ENCODE measurements at places on chromosomes 4 and X. TPM values are rescaled to one million over a fixed set of nuclear protein-coding genes. Genes with fewer than 3 reads are reported as not detected.

DNA sequence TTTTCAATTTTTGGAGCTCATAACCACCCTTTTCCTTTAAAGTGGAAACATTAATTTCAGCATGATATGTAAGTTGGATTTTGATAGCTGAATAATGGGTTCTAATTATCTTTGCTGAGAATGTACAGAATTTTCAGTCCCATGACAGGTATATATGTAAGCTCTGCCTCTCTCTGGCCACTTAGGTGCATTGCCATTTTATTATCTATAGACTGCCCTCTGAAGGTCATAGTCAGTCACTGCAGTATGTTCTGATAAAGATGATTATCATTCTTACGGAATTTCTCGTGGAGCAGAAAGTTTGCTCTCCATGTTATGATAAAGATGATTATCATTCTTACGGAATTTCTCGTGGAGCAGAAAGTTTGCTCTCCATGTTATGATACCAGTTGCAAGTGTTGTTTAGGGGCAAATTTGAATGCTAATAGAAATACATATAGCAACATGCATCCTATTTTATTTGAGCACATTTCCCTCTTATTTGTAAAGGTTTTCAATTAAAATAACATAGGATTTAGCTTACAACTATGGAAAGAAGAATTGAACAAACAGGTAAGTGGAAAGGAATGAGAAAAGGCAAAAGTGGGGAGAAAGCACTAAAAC is 10.4 kb downstream of the AFP start:
- H3K27me3 ChIP-seq: no peaks in the 10 kb centered on the region
- H3K36me3 ChIP-seq: no peaks in the 10 kb centered on the region
- peak; percentile 69 for DNase-seq
- H3K4me1 ChIP-seq: peaks cover 1% of the 10 kb centered on the region
- no peak overlapping the region for H3K27ac ChIP-seq

- DNase-seq: no peak
- H3K27me3 ChIP-seq: no peaks in the 10 kb centered on the region
- peaks cover 6% of the 10 kb centered on the region for H3K4me1 ChIP-seq
Observed at GRCh38 chr4:101238706-101239105, 108.6 kb downstream of the PPP3CA start.

GRCh38 chr4:87531621-87532020 is 2.4 kb upstream of the SPARCL1 start:
- H3K27me3 ChIP-seq: no peaks in the 10 kb centered on the region
- H3K4me1 ChIP-seq: no peaks in the 10 kb centered on the region
- no peak for DNase-seq
- no peak overlapping the region for H3K4me3 ChIP-seq
- no peaks in the 10 kb centered on the region for H3K36me3 ChIP-seq
- H3K27ac ChIP-seq: no peak overlapping the region

GRCh38 chrX:38930474-38930873 is 129.2 kb downstream of the MID1IP1 start:
- H3K27me3 ChIP-seq: no peaks in the 10 kb centered on the region
- H3K27ac ChIP-seq: no peak overlapping the region

GRCh38 chrX:143378851-143379250 is 138.4 kb downstream of the SPANXN3 start:
- no peaks in the 10 kb centered on the region for H3K27me3 ChIP-seq
- H3K4me3 ChIP-seq: no peak overlapping the region
- no peaks in the 10 kb centered on the region for H3K36me3 ChIP-seq
- H3K27ac ChIP-seq: no peak overlapping the region

TEX13D gene
- not detected for polyA plus RNA-seq

DIPK2B gene
- 8.6 TPM for polyA plus RNA-seq

DNA sequence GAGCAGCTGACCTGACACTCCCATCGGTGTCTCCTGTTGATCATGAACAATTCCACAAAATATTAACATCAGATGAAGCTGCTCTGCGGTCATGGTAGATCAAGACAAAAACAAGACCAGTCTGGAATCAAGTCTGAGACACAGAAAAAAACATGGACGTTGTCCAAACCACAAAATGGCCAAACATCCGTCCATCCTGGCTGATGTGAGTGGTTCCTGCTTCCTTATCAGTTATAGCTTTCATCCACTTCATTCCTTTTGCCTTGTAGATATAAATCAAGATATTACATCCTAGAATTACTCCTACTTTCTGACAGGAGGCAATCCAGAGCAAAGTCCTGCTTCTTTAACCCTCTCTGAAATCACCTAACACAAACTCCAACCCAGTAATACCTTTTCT is 28.8 kb upstream of the PCSK1N start:
- H3K4me1 ChIP-seq: no peaks in the 10 kb centered on the region
- no peak for DNase-seq
- H3K27ac ChIP-seq: no peak overlapping the region
- no peaks in the 10 kb centered on the region for H3K36me3 ChIP-seq
- H3K4me3 ChIP-seq: no peak overlapping the region

GRCh38 chr4:160251522-160252170 is 1148.8 kb downstream of the RAPGEF2 start:
- no peaks in the 10 kb centered on the region for H3K4me1 ChIP-seq
- DNase-seq: no peak
- no peak overlapping the region for H3K27ac ChIP-seq
- no peaks in the 10 kb centered on the region for H3K27me3 ChIP-seq
- no peak overlapping the region for H3K4me3 ChIP-seq
- H3K36me3 ChIP-seq: no peaks in the 10 kb centered on the region

GRCh38 chrX:101040197-101040596 is 11.7 kb downstream of the TRMT2B start:
- no peak for DNase-seq
- no peaks in the 10 kb centered on the region for H3K4me1 ChIP-seq
- no peak overlapping the region for H3K27ac ChIP-seq
- H3K36me3 ChIP-seq: peaks cover 3% of the 10 kb centered on the region
- H3K27me3 ChIP-seq: no peaks in the 10 kb centered on the region
- no peak overlapping the region for H3K4me3 ChIP-seq

DNA sequence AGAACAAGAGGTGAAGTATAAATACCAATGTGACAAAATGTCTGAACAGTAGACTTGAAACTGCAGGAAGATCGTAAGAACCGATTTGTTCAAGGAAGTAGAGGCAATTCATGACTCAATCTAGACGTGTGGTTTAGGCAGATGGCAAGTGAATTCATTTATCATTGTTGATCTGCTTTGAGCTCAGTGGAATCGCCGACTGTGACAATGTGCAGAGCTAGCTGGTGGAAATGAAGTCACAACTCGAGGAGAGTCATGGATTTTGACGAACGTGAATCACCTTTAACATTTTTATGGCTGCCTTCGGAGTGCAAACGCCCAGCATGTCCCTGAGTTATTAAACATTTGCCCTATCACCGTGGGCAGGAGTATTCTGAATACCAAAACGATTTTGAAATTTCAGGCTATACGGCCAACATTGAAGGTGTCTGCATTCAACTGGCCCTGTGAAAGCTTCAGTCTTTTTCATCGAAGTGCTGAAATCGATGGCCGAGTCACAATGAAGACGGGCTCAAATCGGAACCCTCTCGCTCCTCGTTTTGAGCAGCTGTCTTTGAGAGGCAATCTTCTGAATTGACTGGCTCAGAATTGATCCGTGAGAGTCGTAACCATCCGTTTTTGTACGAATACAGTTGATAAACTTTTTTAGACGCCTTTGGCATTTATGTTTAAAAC is 689 bp upstream of the OGT start:
- peak overlapping the region; percentile 83 for H3K27ac ChIP-seq
- H3K4me1 ChIP-seq: no peaks in the 10 kb centered on the region
- DNase-seq: peak; percentile 59
- no peaks in the 10 kb centered on the region for H3K36me3 ChIP-seq
- H3K4me3 ChIP-seq: peak overlapping the region; percentile 35

DNA sequence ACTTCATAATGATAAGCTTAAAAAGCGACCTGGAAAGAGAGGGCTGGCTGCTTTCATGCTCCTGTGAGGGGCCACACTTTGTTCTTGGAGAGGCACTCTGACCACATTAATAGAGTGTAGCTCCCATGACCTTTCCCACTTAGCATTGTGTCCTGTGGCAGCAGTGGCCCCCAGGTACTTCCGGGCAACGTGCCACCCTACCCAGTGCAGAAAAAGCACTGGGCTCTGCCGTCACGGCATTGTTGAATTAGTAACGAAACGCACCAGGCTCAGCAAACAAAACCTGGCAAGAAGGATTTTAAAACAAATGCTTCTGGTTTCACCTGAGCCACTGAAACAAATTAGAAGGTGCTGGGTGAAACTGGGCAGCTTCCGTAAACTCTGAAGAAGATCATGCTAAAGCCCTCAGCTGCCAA is 5.4 kb upstream of the SORBS2 start:
- H3K27me3 ChIP-seq: no peaks in the 10 kb centered on the region
- no peak overlapping the region for H3K4me3 ChIP-seq
- no peaks in the 10 kb centered on the region for H3K36me3 ChIP-seq
- H3K27ac ChIP-seq: no peak overlapping the region
- peak; percentile 47 for DNase-seq

DCAF4L1 gene
- polyA plus RNA-seq: not detected

DNA sequence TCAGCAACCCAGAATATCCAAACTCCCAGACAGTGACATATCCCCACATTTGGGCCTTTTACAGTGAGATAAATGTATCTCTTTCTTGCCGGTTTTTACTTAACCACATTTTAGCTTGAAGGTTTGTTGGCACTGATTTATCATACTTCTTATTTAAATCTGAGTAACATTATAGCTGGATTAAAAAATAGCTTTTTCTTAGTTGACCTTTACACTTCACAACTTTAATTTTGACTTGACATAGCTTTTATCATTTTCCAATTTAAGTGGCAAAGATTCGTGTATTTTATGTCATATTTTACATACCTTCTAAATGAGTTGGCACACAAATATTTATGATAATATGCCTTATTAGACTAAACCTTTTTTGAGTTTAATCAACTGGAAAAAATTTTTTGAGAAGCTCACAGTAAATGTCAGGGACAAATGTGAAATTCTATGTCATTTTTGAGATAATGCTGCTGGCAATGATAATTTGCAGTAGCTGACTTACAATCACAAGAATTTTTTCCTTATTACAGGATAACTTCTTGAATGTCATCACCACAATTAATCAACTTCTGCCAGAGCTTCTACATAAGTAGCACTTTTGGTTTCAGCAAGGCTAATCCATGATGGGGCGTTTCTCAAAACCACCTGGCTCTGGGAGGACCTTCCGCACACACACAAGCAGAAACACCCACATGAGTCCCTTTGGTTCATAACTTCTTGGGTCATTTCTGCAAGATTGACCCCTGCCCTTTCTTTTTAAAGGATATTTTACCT is 80.3 kb downstream of the SYTL5 start:
- H3K4me3 ChIP-seq: no peak overlapping the region
- no peaks in the 10 kb centered on the region for H3K27me3 ChIP-seq
- no peaks in the 10 kb centered on the region for H3K36me3 ChIP-seq
- H3K4me1 ChIP-seq: no peaks in the 10 kb centered on the region
- H3K27ac ChIP-seq: no peak overlapping the region

DNA sequence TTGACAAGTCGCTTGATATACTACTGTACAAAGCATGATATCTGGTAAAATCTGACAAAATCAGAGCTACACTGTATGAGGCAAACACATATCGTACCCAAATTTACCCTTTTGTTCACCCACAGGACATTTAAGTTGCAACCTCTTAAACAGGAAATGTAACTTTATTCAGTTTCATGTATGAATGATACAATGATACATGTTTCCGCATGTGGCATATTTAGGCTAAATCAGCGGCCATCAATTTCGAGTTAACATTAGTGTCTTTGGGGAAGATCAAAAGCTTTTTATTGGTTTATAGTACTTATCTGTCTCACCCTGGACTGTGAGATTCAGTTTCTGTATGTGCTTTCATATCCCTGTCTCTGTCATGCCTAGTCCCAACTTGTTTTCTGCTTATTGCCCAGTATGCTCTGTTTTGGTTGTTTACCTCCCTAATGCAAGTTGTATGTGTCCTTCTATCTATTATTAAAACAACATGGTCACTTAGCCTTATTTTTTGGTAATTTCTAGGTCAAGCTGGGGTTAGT is 97.3 kb upstream of the HPRT1 start:
- H3K36me3 ChIP-seq: no peaks in the 10 kb centered on the region
- DNase-seq: no peak
- H3K4me3 ChIP-seq: no peak overlapping the region
- H3K27me3 ChIP-seq: no peaks in the 10 kb centered on the region
- H3K27ac ChIP-seq: no peak overlapping the region

DNA sequence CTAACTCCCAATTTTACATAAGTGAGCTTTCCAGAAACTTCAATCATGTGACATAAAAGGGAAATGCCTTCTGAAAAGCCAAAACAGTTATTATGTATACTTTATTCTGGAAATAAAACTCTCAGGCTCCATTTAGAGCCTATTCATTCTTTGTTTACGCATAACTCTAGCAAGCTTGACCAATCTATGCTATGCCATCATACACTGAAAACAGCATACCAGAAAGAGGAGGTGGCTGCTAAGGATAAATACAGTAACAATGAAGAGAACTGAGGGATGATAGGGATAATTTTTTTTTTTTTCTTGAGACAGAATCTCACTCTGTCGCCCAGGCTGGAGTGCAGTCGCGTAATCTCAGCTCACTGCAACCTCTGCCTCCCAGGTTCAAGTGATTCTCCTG is 24.4 kb downstream of the CDKL2 start:
- no peak overlapping the region for H3K27ac ChIP-seq
- no peak overlapping the region for H3K4me3 ChIP-seq
- no peaks in the 10 kb centered on the region for H3K36me3 ChIP-seq
- no peak for DNase-seq
- H3K27me3 ChIP-seq: no peaks in the 10 kb centered on the region
- no peaks in the 10 kb centered on the region for H3K4me1 ChIP-seq

GRCh38 chr4:110635163-110635865 is 12.4 kb upstream of the PITX2 start:
- no peak overlapping the region for H3K4me3 ChIP-seq
- no peak overlapping the region for H3K27ac ChIP-seq
- H3K36me3 ChIP-seq: no peaks in the 10 kb centered on the region

DNA sequence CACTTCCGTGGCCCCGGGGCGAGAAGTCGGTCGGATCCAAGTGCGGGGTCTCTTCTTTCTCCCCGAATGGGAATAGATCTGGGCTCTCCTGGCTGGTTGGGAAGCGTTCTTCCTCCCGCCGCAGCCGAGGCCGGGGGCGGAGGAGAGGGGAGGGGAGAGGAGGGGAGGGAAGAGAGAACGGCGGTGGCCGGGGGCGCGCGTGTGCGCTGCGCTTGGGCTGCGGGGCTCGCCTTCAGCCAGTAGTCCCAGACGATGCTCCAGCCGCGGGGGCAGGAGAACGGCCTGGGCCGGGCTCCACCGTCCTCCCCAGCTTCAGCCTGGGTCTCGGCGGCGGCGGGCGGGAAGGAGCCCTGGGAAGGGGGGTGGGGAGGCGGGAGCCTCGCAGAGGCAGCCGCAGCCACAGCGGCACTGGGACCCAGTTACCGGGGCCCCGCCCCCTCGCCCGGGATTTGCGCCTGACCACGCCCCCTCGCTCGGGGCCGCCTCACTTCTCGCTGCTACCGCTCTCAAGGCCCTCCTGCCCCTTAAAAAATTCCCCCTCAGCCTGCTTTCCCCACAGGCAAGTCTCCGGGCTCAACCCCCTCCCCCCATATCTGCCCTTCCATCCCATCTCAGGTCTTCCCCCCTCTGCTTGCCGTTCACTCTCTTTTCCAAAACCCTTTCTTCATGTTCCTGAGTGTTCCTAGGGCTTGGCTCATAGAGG is at the start of gene FGD1:
TSS of gene FGD1 (minus strand) at position 421 of the 703 bp plus-strand sequence. CDS start 802 bp downstream, outside the sequence.
- H3K4me1 ChIP-seq: no peaks in the 10 kb centered on the region
- H3K36me3 ChIP-seq: peaks cover 2% of the 10 kb centered on the region

Measured in small intestine (tissue), 16 donors.